Activated T-cell treated with anti-CD3 and anti-CD28 coated beads, Interleukin-2, amount 50 U/mL, for 48 hours (primary cell): ENCODE measurements at places on chromosomes 4 and X.

DNA sequence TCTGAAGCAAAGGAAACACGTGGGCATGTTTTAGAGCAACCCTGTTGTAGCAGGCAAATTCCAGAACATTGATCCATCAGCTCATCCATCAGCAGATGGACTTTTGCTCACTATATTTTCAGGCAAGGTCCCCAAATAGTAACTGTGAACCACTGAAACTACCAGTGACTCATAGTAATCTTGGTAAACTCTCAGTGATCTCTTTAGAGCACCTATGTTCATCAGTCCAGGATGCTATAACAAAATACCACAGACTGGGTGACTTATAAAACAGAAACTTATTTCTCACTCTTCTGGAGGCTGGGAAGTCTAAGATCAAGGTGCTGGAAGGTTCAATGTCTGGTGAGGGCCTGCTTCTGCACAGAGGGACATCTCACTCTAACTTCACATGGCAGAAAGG, 28.9 kb upstream of the BTC start:
- no peak for DNase-seq

GRCh38 chrX:45240301-45240700, 39.6 kb upstream of the DIPK2B start:
- DNase-seq: no peak

- no peak for DNase-seq
Observed at GRCh38 chr4:101556842-101557241, 209.5 kb upstream of the PPP3CA start.

DNA sequence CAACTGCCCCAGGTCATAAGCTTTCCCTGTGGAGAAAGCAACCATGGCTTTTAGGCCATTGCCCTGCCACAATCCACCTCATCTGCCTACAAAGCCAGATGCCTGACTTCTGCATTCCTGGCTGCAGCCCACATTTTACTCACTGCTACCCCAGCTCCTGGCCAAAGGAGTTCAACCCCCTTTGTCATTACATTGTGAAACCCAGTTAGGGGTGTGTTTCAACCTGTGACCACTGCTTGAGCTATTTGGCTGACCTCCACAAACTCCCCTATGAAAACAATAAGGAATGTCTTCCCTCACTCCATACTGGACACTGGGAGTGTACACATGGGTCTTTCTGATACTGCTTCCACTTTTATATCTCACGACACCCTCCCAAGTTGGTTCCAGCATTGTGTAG, 589.2 kb downstream of the SH3BGRL start:
- DNase-seq: no peak

DNA sequence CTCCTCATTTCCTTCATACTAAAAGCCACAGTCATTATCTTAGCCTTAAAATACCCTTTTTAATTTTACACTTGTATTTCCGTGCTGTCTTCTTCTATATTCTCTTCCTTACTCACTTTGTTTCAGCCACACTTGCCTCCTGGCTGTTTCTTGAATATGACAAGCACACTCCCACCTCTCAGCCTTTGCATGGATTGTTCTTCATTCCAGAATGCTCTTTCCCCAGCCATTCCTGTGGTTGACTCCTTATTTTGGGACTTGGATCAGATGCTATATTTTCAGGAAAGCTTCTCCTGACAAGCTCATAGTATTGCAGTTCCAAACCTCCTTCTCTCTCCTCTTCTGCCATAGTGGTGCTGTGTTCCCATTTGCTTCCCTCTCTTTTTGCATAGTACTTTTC, 291.3 kb downstream of the PDHA2 start:
- DNase-seq: no peak

- no peak for DNase-seq
Observed at GRCh38 chrX:45198706-45199105, 2.0 kb downstream of the DIPK2B start.

GRCh38 chrX:9907645-9908387, 59.3 kb upstream of the CLDN34 start:
- no peak for DNase-seq

DNA sequence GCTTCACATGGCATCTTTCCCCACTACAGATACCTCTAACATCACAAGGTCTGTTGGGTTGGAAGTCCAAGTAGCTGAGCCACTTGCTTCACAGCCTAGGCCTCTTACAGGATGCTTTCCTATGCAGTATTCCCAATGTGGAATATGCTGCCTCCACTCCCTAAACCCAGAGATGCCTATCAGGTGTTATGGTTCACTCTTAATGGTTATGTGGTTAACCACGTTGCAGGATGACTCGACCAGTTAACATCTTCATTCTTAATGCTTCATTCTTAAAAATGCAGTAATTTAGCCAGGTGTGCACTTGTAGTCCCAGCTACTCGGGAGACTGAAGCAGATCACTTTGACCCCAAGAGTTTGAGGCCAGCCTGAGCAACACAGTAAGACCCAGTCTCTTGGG, 24.2 kb downstream of the HAUS3 start:
- DNase-seq: no peak

GRCh38 chrX:41025926-41026701, 59.1 kb upstream of the USP9X start:
- no peak for DNase-seq
